Left lobe of liver (tissue), 2 donors: ENCODE measurements at places on chromosomes 3 and 15. TPM values are rescaled to one million over a fixed set of nuclear protein-coding genes. Genes with fewer than 3 reads are reported as not detected.

Gene MCTP2
- 6.5 TPM for total RNA-seq

Gene NR2C2
- 14.2 TPM for total RNA-seq

Gene RNU5B-1
- total RNA-seq = not detected

Gene TPRG1
- 33.3 TPM for total RNA-seq

Gene NISCH
- total RNA-seq = 39.3 TPM

Gene NDUFB5
- total RNA-seq = 49.3 TPM

Gene TXNRD3
- total RNA-seq = 10.7 TPM

Gene ZBTB20
- 50.6 TPM for total RNA-seq

Gene LYZL4
- not detected for total RNA-seq

Gene TM6SF1
- 0.81 TPM for total RNA-seq

Gene HIGD2B
- not detected for total RNA-seq

Gene CFAP100
- not detected for total RNA-seq

Gene ITPR1
- 8.7 TPM for total RNA-seq

GRCh38 chr3:49359623-49360022 lies 1.5 kb upstream of the GPX1 start:
- no peak for DNase-seq

- DNase-seq = no peak
These were observed 10.4 kb upstream of the BAHD1 start for GRCh38 chr15:40430271-40430805.

DNA sequence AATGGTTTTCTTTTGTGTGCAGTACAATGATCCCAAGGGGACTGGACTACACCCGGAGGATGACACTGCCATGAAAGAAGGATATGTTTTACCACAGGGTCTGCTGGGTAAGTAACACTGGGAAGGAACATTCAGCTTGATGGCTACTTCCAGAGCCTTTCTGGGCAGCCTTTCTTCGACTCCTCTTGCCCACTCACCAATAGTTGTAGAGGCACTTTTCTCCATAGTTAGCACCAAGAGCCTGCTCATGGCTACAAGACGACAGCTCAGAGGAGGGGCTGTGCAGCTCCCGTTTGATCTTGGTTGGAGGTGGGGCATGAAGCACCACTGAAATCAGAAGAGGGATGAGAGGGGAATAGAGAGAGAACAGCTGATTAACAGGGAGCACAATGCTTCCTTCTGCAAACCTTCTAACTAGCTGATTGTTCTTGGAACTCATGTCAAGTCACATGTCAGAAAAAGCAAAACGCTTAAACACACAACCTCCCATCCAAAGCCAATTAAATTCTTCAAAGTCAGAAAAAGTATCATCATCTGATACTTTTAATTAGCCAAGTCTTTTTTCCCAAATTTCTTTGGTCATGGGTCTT lies 27.9 kb downstream of the ETV5 start:
- DNase-seq = no peak

- no peak for DNase-seq
These were observed 1.0 kb downstream of the LRRC28 start for GRCh38 chr15:99252326-99252725.

GRCh38 chr3:48563382-48563918 lies at the start of gene UCN2:
TSS of gene UCN2 (minus strand) at chr3:48563781. CDS start at chr3:48563124, 657 bp downstream.
- no peak for DNase-seq

DNA sequence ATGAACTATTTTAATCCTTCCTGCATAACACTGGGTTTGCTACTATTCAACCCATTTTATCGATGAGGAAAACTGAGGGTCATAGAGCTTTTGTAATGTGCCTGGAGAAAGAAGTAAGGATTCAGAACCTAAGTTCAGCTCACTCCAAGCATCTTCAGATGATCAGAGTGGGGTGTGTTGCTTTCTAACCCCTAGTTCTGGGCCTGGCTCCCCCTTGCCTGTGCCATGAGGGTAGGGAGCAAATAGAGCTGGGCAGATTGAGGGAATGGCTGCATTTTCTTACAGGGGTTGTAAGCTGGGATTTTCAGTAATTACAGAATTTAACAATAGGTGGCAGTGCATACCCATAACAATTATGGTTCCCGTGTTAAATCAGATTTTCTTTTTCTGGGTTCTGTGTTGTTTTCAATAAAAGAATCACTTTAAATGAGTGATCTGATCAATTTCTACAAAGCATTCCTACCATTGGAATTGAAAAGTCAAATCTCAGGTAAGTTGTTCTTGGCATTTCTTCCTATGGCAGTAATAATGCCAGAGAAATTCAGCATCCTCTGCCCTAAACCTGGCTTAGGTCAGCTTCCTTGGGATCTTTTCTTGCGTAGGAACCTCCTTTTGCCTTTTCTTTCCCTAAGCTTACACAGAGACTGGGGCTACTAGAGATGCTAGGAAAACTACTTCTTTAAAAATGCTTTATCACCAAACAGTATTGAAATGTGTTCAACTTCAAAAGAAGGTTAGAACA lies 103.8 kb upstream of the IL12A start:
- no peak for DNase-seq

- no peak for DNase-seq
These were observed 469.6 kb downstream of the EDEM1 start for GRCh38 chr3:5657106-5657505.

- DNase-seq = no peak
These were observed 4.5 kb downstream of the LRRC3B start for GRCh38 chr3:26627080-26627479.

GRCh38 chr3:8625991-8626390 lies 18.6 kb downstream of the SSUH2 start:
- DNase-seq = no peak

DNA sequence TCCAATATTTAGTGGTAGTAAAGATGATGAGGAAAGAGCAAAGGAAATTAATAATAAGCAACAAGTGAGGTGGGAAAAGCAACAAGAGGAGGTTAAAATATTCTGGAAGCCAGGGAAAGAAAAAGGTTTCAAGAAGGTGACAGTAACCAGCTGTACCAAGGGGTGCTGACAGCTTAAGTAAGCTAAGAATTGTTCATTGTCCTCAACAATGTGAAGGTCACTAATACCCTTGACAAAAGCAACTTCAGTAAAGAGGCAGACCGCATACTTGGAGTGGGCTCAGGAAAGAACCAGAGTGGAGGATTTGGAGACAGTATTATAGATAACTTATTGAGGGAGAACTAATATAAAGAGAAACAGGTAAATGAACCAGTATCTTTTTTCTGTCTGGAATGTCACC lies 116.2 kb downstream of the GBE1 start:
- no peak for DNase-seq

DNA sequence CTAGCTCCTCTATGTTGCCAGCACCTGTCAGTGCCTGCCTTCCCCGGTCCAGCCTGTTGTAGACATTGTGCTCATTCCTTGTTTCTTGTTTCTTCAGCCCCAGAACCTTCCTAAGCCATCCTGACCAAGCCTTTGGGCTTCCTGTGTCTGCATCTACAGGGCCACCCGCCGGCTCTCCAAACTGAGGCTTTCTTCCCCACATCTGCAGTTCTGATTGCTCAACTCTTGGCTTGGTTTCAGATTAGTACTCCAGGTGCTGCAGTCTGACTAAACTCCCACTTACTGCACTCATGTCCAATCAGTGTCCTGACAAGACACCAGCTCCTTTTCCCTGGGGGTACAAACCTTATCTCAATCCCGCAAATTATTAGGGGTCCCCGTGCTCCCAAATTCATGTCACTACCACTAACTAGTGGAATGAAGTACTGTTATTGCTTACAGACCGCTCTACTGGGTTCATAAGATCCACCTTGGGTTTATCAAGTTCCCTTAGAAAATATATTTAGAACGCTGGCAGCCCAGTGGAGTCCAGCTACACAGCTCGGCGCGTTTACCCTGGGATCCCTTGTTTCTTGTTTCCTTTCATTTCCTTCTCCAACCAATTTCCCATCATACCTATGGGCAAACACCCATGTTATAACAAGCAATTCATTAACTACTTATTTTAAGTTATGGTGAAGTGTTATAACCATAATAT lies 114.2 kb upstream of the TJP1 start:
- no peak for DNase-seq

- DNase-seq = no peak
These were observed 51.8 kb downstream of the HEG1 start for GRCh38 chr3:125003859-125004595.

DNA sequence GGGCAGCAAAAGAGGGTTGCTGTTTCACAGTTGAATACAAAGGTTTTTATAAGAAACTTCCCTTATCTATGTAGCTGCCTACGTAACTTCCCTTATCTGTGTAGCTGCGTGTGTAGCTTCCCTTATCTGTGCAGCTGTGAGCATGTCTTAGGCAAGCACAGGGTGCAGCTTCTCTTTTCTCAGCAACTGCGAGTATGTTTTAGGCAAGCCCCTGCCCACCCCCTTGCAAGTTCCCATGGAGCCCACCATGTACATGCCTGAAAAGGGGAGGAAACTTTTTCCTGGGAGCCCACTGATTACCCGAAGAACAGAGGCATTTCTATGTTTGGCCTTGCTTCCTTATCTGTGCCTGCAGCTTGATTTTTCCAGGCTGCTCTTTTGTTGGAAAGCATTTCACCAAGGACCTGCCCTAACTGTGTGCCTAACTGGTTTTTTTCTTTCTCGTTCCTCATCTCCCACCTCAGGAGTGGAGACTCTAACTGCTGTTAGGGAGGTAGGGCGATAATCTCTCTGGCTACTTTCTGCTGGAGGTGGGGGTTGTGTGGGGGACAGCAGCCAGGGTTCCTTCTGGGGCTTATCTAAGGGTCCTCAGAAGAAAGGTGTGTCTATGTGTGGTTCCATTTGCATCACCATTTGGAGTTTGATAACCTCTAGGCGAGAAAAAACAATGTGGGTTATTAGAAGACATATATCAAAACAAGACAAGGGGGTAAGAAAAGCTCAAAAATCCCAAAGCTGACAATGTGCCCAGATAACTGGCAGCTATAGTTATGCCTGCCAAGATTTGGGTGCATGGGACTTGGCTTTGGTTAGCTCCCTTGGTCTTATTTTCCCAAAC lies 26.0 kb downstream of the SORD start:
- DNase-seq = no peak

DNA sequence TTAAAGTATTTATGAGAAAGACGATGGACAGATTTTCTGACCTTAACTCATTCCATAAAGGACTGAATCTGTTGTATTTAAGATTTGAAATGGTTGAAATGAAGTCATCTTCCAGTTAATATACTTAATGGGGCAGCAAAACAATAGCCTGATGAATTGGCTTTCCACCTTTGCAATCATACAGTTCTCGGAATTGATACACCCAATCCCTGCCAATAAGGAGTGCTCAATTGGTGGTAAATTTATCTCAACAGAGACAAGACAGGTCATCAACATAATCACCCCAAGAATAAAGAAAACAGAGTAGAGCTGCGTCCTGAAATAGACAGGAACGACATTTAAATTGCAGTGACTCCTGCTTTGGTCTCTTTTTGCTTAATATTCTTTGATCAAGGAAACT lies 11.2 kb downstream of the ANXA2 start:
- DNase-seq = no peak

DNA sequence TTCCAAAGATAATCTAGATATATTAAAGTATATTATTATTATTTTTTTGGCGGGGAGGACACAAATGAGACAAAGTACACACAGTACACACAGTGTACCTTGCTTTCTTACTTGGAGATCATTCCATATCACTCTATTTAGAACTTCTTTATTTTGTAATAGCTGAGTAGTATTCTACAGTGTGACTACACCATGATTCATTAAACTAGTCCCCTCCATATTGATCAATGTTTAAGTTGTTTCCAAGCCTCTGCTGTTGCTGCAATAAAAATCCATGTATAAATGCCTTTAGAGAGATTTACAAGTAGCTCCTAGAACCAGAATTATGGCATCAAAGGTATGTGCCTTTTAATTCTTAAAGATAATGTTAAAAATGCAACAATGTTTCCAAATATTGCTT lies 38.8 kb downstream of the PYGO1 start:
- DNase-seq = no peak

DNA sequence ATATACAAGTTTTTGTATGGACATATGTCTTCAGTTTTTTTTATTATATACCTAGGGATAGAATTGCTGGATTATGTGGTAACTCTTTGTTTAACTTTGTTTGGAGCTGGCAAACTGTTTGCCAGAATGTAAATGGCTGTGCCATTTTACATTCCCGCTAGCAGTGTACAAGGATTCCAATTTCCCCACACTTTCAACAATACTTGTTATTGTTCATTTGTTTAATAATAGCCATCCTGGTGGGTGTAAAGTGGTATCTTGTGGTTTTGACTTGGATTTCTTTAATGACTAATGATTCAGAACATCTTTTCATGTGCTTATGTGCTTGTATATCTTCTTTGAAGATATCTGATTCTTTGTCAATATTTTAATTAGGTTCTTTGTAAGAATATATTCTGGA lies 64.4 kb downstream of the ZNF609 start:
- no peak for DNase-seq

DNA sequence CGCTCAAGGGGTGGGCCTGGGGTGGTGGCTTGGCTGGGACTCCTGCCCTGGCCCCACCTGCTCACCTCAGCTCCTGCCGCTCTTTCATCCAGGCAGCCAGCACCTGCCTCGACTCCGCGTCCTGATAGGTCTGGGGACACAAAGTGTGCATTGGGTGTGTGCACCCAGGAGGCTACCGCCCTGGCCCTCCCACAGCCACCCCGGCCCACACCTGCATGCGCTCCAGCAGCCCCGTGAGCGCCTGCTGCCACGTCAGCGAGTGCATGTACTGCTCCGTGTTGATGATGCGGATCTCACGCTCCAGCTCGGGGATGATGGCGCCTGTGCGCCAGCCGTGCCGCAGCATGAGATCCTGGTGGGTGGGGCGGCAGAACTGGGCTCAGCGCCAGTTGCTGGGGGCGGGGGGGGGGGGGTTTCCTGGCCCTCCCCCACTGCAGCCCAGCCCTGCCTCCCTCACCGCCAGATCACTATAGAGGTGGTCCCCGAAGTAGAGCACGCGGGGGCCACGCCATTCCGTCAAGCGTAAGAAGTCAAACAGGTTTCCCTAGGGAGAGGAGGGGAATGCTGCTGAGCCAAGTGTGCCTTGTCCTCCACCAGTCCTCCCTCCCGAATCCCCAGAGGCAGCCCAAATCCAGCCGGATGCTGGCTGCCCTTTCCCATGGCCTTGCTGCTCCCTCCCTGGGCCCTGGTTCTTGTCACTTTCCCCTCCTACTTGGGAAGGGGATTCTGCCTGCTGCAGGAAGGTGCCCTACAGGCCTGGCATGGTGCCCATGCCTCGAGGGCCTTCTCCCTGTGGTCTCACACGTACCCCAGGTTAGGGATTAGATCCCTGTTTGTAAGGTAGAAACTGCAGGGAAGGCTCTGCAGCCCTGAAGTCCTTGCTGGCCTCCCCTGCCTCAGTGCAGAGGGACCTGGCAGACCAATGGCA lies 8.6 kb downstream of the NT5DC2 start:
- DNase-seq = no peak

- DNase-seq = no peak
These were observed 307.0 kb upstream of the RASGRP1 start for GRCh38 chr15:38871638-38872037.
